ENCODE measurements at places on chromosomes 7 and 10. TPM values are rescaled to one million over a fixed set of nuclear protein-coding genes. Genes with fewer than 3 reads are reported as not detected.

HHEX gene
- total RNA-seq: 22.7 TPM

CPED1 gene
- total RNA-seq: 119 TPM

NPSR1 gene
- total RNA-seq: not detected

GRCh38 chr7:5528071-5528814, 104.6 kb upstream of the TNRC18 start:
- peak; percentile 65 for DNase-seq
- H3K27ac ChIP-seq: no peak overlapping the region
- peaks cover 2% of the 10 kb centered on the region for H3K27me3 ChIP-seq
- peak overlapping the region; percentile 96 for H3K4me3 ChIP-seq
- H3K36me3 ChIP-seq: peaks cover 19% of the 10 kb centered on the region

DNA sequence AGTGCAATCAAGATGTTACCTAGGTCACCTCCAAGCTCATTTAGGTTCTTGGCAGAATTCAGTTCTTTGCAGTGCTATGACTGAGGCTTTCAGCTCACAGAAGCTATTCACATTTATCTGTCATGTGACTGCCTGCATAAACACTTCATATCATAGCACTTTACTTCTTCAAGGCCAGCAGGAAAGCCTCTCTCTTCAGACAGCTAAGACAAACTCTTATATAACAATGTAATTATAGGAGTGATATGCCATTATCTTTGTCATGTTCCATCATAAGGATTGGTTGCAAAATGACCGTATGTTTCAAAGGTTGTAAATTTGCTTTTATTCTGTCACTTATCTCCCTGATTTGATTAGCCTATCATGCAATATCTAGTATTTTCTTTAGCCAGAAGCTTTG, 78.8 kb upstream of the TMEM196 start:
- no peak overlapping the region for H3K27ac ChIP-seq
- H3K4me3 ChIP-seq: no peak overlapping the region
- H3K27me3 ChIP-seq: no peaks in the 10 kb centered on the region
- H3K36me3 ChIP-seq: no peaks in the 10 kb centered on the region
- DNase-seq: no peak
- no peaks in the 10 kb centered on the region for H3K4me1 ChIP-seq

GRCh38 chr10:86855513-86855912, 99.1 kb downstream of the BMPR1A start:
- H3K36me3 ChIP-seq: no peaks in the 10 kb centered on the region
- no peak overlapping the region for H3K4me3 ChIP-seq
- no peaks in the 10 kb centered on the region for H3K4me1 ChIP-seq
- H3K27ac ChIP-seq: no peak overlapping the region
- H3K27me3 ChIP-seq: no peaks in the 10 kb centered on the region

DNA sequence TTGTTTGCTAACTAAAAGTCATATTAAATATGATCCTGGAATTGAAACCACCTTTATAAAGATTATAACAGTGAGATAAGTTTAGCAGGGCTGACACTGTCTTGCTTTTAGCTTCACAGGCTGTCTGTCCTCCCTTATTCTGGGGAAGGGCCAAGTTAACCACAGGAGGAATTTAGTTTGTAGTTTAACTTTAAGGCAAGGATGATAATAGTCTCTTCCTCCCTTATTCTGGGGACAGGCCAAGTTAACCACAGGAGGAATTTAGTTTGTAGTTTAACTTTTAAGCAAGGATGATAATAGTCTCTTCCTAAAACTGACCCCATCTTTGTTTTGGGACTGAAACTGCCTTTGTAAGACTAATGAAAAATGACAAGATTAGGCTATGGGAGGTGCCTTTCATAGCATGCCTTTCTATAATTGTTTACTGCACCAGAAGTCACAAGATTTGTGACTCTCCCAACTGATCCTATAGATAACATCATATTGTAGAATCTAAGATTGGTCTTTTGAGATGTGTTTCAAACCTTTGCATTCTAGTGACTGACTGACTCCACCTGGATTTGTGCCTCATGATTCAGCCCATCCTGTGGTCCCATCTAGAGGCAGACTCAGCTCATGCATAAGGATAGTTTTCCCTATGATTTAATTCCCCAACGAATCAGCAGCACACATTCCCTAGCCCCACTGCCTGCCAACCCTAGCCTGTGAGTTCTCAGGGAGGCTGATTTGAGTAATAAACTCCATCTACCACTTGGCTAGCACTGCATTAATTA, 212.0 kb downstream of the MAGI2 start:
- no peak overlapping the region for H3K27ac ChIP-seq
- peaks cover 2% of the 10 kb centered on the region for H3K27me3 ChIP-seq
- H3K4me1 ChIP-seq: no peaks in the 10 kb centered on the region

DNA sequence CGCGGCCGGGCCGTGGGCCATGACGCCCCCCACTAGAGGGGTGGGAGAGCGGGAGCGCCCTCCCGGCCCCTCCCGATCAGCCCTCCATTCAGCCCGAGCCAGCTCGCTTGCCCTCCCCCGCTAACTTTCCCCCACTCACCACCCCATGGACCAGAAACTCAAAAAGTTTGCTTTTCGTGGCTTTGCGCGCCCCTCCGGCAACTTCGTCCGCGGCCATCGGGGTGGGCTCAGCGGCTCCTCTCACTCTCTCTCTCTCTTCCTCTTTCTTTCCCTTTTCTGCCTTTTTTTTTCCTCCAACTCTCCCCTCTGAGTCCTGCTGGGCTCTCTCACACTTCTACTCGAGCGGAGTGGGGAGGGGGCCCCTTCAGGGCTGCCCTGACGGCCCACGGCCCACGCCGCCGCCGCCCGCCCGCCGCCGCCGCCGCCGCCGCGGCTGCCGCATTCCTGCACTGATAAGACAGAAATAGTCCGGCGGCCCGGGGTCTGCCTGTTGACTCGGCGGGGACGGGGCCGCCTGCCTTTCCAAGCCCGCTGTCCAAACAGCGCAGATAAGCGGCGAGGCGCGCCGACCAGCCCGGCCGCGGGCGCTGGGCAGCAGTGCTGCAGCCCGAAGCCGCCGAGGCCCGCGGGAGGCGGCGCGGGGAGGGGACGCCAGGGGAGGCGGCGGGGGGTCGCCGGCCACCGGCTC, at the start of gene SMARCD3:
Gene SMARCD3 (minus strand): TSS at position 349 of the 688 bp plus-strand sequence. CDS start 132 bp downstream, at position 217.
- H3K27ac ChIP-seq: peak within 1 kb of the TSS; percentile 95
- H3K4me3 ChIP-seq: peak within 1 kb of the TSS; percentile 88
- no peaks in the 10 kb centered on the region for H3K4me1 ChIP-seq
- H3K36me3 ChIP-seq: no peaks in the 10 kb centered on the region
- DNase-seq: peak; percentile 92
- no peaks in the 10 kb centered on the region for H3K27me3 ChIP-seq

- peaks cover 3% of the 10 kb centered on the region for H3K36me3 ChIP-seq
- H3K27ac ChIP-seq: no peak overlapping the region
- no peaks in the 10 kb centered on the region for H3K27me3 ChIP-seq
These were observed 119.4 kb downstream of the SGMS1 start for GRCh38 chr10:50504389-50504788.
